ENCODE measurements at places on chromosomes 1 and 21. TPM values are rescaled to one million over a fixed set of nuclear protein-coding genes. Genes with fewer than 3 reads are reported as not detected.

The SPATA1 gene
- 0.97 TPM for total RNA-seq

The GPR25 gene
- total RNA-seq: not detected

The ALX3 gene
- not detected for total RNA-seq

The SLAMF8 gene
- total RNA-seq: not detected

The PGBD5 gene
- not detected for total RNA-seq

The ZP4 gene
- total RNA-seq: not detected

The RSPH1 gene
- not detected for total RNA-seq

The XCL1 gene
- 0.32 TPM for total RNA-seq

The CD1D gene
- under 0.01 TPM for total RNA-seq

DNA sequence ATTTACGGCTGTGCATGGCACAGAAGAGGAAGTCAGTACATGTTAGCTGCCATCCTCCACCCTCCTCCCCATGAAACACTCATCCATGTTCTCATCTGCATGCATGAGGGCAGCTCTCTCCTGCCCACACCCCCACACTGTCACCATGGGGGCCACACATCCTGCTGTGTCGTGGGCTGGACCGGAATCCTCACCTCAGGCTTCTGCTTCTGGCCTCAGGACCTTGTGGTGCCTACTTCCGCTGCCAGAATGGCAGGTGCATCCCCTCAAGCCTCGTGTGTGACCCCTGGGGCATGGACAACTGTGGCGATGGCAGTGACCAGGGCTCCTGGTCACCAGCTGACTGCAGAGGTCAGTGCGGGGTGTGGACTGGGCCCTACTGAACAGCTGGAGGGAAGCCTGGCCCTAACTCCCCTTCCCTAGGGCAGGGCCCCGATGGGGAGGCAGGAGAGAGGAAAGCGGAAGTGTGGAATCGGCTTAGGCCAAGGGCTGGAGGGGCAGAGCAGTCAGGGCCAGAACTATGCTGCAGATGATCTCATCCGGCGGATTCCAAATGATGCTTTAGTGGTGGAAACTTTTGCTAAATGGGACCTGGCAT, 3.8 kb downstream of the LDLRAD2 start:
- DNase-seq: no peak

GRCh38 chr1:69167876-69168275, 399.8 kb upstream of the LRRC7 start:
- DNase-seq: no peak

DNA sequence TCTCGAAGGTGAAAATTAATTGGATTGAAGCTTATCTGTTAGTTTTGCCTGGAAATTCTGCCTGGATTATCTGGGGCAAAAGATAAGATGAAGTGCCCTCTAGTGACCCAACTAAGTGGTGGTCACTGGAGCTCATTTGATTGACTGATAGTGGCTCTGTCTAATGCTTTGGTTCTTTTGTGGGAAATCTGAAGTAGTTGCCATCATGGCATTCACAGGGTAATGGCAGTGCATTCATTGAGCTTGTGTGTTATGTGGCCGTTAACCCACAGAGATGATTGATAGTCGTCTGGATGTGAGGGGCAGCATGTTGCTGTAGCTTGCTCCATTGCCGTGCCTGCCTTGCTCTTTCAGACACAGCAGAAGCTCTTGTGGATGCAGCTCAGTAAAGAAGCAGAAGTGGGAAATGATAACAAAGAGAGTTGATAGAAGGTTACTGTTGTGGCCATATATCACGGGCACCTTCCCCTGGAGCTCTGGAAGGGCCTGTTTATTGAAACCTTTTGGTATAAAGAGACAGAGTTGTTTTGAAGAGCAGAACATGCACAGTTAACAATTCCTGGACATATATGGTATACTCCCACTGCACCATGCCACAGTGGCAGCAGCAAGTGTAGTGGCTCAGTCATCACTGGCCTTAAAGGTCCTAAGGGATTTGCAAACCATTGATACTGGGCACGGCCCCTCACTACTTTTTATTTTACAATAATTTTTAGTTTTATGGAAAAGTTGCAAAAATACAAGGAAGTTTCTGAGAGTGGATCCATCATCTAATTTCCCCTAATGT, 42.0 kb downstream of the CXADR start:
- no peak for DNase-seq

GRCh38 chr1:54051933-54052430, 1.0 kb downstream of the TMEM59 start:
- DNase-seq: peak; percentile 36

- DNase-seq: no peak
Observed at GRCh38 chr21:33855190-33855589, 60.4 kb downstream of the ATP5PO start.

DNA sequence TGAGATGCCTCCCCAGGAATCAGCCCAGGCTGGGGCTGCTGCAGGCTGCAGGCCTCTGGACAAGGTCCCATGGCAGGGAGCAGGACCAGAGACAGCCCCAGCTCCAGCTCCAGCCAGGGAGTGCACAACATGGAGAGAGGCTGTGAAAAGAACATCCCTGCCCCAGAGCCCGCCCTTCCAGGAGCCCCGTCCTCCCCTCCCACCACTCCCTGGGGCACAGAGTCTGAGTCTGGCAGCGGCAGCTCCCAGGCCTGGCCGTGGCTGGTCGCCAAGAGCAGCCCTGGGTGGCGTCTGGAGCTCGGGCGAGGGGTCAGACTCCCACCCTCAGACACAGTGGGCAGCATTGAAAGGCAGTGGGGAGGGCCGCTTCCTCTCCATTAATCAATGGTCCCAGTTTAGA, 37.8 kb downstream of the MEGF6 start:
- no peak for DNase-seq

- DNase-seq: peak; percentile 33
Observed at GRCh38 chr1:27621051-27621920, 13.7 kb downstream of the FGR start.

- no peak for DNase-seq
Observed at GRCh38 chr1:46603481-46603857, 599 bp downstream of the MKNK1 start.

- peak; percentile 65 for DNase-seq
Observed at GRCh38 chr1:243473227-243474135, 217.6 kb downstream of the SDCCAG8 start.

- no peak for DNase-seq
Observed at GRCh38 chr1:203600782-203601513, 25.7 kb upstream of the ATP2B4 start.

Measured in fibroblast of villous mesenchyme (primary cell).